Foreskin keratinocyte (primary cell): ENCODE measurements at places on chromosomes 2 and 18. TPM values are rescaled to one million over a fixed set of nuclear protein-coding genes. Genes with fewer than 3 reads are reported as not detected.

DNA sequence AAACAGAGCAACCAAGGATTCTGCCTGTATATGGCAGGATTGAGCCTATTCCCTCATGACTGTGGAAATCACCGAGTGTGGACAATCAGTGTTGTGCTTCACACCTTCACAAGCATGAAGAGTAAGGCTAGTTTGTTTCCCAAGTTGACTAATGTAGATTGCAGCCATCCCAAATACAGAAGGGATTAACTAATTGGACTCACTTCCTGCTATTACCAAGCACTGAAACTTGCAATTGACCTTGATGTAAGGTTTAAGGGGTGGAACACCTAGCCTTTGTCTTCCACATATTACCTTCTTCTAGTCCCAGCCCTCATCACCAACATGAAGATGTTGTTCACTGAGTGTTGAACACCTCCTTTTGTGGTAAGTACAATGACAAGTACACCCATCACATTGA, 120.9 kb upstream of the RND3 start:
- no peak for DNase-seq

GRCh38 chr2:6780765-6781274, 84.9 kb downstream of the CMPK2 start:
- DNase-seq = no peak

- peak; percentile 50 for DNase-seq
Observed at GRCh38 chr2:119387381-119388129, 20.8 kb downstream of the DBI start.

- DNase-seq = no peak
Observed at GRCh38 chr18:44836263-44836662, 155.6 kb downstream of the SETBP1 start.

TCF7L1 gene
- 18.4 and 24.1 TPM in 2 replicates for polyA plus RNA-seq

DPYSL5 gene
- polyA plus RNA-seq = not detected in 2 replicates

NOP58 gene
- polyA plus RNA-seq = 60.8 and 75.4 TPM in 2 replicates
